Sigmoid colon (tissue), 7 donors: ENCODE measurements at places on chromosomes 1 and 21. TPM values are rescaled to one million over a fixed set of nuclear protein-coding genes. Genes with fewer than 3 reads are reported as not detected.

Gene LCE4A
- total RNA-seq = not detected

Gene IPP
- 11.9 TPM for total RNA-seq

Gene CATSPERE
- total RNA-seq = 1.4 TPM

Gene TNFAIP8L2
- 6.1 TPM for total RNA-seq

Gene PLPPR4
- 1.2 TPM for total RNA-seq

Gene ASCL5
- not detected for total RNA-seq

Gene ITLN1
- total RNA-seq = 0.71 TPM

Gene OR2T35
- not detected for total RNA-seq

Gene SLC30A10
- total RNA-seq = not detected

Gene PPIAL4G
- 0.14 TPM for total RNA-seq

Gene FCER1G
- total RNA-seq = 52.4 TPM
